NCI-H2081 treated with DMSO at 0.1 percent for 48 hours (cell line): ENCODE measurements at places on chromosomes 1 and 21.

GRCh38 chr1:29753771-29754572, 517.6 kb downstream of the PTPRU start:
- DNase-seq = no peak

DNA sequence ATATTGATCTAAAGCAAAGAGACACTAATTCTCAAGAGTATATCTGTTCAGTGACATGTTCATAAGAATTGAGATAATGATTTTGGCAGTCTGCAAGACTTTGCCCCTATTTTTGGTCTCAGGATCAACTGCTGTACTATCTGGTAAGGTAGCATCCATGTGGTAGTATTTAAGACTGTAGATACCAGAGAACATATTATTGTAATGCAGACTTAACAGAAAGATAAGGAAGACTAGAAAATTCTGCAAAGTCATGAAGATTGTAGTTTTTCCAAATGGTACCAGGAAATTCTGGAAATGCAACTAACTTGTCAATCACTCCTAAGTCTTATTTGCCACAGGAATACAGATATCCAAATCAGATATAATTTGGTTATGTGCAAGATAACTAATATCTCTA, 35.1 kb downstream of the RNF2 start:
- no peak for DNase-seq

DNA sequence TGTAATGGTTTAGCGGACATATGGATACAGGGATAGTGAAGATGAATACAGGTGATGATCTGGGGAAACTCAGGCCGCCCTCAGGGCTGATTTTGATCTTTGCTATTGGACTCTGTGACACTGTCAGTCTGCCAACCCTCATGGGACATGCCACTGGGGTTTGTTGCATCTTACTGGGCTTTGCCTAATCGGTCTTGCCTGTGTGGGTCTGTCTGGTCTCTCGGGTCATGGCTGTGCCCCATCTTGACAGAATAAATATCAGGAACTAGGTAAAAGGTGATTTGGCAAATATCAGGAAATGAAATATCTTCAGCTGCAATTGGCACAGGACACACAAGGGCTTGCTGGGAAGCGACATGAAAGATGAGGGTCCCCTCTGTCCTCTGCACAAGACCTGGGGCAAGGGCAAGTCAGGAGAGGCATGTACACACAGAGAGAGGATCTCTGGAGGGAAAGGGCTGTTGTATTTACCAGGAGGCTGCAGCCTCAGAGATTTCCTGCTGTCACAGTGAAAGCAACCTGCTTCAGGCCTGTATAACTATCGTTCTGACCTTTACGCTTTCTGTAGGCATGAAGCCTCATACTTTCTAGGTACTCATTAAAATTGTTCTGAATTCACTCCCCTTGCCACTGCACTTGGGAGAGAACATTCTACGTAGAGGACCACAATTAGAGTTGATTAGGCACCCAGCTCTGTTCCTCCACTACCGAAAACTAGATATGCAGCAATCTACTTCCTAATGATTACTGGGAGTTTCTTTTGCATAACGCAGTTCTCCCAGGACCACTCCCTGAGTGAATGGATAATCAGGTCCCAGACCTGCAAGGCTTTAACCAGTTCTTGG, 52.0 kb upstream of the GADD45A start:
- DNase-seq = no peak

DNA sequence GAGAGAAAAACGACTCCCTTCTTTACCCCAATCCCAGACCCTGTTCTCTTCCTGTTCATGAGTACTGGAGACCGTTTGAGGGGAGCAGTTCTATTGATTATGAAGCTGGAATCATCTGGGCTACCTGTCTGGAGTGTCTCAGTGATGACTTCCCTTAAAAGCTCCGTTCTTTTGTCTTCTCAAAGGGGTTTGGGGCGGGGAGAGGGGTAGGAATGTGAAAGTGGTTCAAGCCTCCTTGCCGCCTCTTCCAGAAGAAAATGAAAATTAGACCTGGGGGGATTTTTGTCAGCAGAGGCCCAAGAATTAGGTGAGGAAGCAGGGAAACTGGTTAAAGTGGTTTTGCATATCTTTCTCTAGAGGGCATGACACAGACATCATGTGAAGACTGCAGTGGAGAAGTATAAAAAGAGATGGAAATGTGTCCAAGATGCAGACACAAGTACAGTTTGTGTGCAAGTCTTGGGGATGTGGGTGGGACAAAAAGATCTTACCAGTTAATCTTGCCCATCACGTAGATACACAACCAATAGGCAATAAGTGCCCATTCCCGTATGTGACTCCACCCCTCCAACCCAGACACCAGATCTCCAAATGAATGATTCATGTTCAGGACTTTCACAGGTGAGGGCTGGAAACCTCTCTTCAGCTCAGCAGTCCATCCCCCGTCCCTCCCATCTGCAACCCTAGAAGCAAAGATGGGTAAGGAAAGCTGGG, 470 bp upstream of the MTMR11 start:
- no peak for DNase-seq

DNA sequence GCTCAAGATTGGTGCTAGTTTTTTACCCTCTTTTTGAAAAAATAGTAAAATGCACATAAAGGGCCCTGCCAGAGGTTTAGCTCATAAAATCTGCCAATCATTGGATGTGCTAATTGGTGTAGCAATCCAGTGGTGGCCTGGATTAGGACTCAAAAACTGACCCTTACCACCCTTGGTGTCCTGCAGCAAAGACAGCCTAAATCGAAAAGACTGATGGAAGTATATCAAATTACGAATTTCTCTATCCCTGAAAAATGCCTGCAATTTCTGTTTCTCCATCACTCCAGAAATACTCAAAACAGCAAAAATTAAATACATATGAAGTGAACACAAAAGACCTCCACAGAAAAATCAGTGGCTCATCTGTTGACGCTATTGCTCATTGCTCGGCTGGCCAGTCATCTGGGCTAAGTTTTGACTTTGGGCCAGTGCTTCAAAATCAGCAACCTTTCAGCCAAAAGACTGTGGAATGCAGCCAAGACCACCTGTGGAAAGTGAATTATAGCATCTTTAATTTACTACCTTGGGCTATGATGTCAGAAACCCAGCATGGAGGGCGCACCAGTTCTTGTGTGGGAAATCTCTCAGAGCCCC, 30.0 kb downstream of the WLS start:
- no peak for DNase-seq

- peak; percentile 57 for DNase-seq
Measured at GRCh38 chr1:29924017-29924431, 687.7 kb downstream of the PTPRU start.

- DNase-seq = no peak
Measured at GRCh38 chr1:41041614-41042270, 20.2 kb upstream of the SLFNL1 start.

DNA sequence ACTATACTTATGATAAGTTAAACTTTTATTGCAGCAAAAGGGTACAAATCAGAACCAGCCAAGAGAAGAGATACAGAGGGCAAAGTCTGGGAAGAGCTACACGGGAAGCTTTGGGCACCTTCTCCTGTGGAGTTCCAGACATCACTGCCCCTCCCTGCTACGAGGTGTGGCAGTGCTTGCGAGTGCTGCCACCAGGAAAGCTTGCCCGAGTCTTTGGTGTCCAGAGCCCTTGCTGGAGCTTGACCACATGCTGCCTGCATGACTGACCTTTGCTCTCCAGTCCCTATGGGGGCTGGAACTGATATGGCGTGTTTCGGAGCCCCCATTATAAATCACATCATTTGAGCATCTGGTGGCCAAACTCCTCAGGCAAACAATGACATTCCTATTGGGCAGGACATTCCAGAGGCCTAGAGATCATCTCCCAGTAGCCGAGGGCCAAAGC, 23.4 kb downstream of the PLEKHO1 start:
- DNase-seq = no peak

DNA sequence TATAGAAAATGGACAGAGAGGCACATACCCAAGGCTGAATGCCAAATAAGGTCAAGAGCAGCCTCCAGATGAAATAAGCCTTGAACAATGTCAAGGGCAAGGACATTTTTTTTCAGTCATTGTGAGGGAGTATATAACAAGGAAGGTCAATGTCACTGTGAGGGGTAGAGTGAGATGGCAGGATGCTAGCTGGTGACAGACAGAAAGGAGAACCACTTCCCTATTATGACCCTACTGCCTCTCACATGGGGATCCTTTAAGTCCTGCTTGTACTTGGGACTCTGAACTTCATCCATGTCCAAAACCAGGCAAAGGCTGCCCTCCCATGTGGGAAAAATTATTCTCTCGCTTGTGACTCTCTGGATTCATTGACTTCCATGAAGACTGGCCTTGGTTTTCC, 119.5 kb upstream of the COA6 start:
- DNase-seq = no peak

DNA sequence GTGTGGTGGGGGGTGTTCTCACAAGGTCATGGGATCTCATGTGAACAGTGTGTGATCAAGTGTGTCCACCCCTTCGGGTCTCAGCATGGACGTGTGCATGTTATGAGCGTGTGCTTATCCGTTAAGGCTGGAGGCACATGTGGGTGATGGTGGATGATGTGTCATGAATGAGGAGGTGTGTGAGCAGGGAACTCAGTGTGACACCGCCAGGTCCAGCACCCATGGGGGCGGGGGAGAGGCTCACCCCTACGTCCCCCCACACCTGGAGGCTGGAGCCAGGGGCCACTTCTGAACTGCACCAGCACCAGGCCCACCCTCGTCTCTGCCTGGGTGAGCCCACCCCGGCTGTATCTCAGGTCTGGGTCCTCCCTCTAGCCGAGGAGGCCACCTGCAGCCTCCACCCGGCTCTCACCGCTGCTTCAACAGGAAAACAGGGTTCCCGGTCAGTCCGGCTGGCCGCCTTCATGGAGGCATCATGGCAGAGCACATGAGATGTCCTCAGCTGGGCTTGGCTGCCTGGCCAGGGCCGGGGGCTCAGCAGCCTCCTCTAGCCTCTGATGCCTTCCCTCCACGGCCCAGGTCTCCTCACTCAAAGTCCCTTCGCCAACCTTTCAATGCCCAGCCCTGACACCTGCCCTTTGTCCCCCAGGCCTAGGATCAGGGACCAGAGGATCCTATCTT, 34.2 kb upstream of the C1QA start:
- DNase-seq = no peak

DNA sequence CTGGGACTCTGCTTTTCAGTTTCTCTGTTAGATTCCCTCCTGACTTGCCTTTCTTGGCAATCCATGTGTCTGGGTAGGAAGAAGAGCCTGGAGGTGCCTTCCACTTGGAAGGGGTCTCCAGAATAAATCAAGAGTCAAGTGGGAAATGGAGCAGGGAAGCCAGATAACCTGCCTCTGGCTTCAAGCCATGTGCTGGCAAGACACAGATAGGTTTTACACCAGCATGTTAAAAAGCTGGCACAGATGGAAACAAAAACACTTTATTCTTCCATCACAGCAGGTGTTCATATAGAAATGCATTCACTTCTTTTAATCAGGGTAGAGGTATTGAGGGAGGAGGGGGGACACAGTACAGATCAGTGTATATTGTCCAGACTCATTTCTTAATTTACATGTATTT, 356.9 kb upstream of the RUNX1 start:
- DNase-seq = no peak
